ENCODE measurements at places on chromosomes 4 and X.
A peak's percentile ranks its signal among the peaks of the same experiment; 100 is the strongest.

GRCh38 chrX:105694839-105695238 lies 127.5 kb upstream of the NRK start:
- DNase-seq: no peak

GRCh38 chrX:134144231-134144630 lies 92.8 kb upstream of the CCDC160 start:
- peak; percentile 24 for DNase-seq

- DNase-seq: no peak
These were observed 977.0 kb downstream of the FSTL5 start for GRCh38 chr4:161186750-161187149.

DNA sequence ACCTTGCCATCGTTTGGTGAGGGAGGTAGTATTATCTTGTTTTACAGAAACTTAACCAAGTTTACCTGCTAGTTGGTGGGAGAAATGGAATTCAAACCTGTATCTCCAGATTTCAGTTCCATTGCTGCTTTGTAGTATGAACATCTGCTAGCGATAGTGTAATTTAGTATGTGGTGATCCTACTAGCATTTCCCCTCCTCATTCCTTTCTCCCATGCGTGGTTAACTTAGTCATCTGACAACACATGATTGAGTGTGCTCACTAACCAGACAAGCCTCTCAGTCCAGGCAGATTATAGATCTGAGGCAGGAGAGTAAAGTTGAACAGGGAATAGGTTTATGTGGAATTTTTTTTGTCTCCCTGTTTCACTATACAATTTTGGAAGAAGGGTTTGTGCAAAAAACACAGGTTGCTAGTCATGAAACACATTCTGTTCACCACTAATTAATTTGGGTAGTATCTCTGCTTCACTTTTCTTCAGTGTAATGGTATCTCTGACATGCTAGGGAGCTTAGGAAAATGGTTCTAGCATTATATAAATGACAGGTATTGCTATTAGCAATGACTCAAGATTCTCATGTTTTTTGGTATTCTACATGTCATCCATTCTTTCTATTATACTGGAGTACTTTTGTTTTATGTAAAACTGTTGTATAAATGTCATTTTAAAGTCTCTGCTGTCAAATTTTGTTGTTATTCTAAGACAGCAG lies 21.7 kb downstream of the RBPJ start:
- DNase-seq: no peak

- DNase-seq: no peak
These were observed 60.1 kb downstream of the SEPTIN11 start for GRCh38 chr4:77009511-77010115.

DNA sequence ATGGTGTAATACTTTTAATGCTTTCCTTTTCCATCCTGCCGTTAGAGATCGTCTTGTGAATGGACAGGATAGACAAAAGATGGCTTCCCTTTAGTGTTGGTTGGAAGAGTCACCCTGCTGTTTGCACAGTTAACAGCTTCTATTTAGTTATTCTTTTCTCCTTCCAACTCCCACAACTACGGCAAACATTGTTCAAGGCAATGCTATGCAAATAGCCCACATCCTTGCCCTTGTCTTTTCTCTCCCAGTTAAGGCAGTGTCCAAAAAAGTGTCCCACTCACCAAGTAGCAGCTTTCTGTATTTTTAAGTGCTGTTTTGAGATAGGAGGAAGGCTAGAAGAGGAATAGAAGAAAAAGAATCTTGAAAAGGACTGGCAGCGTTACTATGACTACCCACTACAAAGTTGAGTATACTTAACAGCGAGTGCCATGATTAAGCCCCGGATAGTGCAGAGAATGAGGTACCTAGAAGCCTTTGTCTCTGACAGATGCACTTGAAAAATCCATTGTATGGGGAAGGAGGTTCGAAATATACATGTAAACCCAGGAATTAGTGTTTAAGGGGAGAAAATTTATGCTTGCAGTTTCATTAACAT lies 12.1 kb upstream of the RUFY3 start:
- DNase-seq: no peak

DNA sequence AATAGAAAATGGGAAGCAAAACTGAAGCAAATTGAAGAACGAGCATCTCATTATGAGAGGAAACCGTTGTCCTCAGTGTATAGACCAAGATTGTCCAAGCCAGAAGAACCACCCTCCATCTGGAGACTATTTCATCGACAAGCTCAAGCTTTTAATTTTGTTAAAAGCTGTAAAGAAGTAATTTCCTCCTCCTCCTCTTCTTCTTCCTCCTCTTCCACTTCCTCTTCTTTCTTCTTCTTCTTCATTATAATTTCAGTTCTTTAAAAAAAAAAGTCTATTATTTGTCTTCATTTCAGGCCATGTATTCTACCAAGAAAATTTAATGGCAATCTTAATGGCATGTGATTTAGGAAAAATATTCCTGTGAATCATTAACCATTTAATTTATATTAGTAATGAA lies 7.6 kb downstream of the PRIMPOL start:
- no peak for DNase-seq

- peak; percentile 70 for DNase-seq
These were observed 13.5 kb downstream of the NSUN7 start for GRCh38 chr4:40763228-40763716.

DNA sequence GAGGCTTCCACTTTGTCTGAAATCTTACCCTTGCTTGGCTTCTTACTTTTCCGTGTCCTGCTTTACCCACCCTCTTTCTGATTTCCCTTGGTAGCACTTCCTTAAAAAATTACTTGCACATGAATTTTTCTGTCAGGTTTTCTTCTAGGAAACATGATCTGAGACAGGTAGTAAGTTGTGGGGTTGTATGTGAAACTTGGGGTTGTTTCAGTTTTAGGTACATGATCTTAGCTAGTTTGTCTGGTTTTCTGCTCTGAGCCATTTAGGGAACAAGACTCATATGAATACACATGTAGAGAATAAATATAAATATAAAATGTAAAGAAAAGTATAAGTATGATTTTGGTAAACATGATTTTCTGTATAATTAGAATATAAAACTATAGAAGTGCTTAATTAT lies 17.4 kb upstream of the ARMCX2 start:
- DNase-seq: no peak

GRCh38 chr4:129393976-129394375 lies 298.0 kb downstream of the C4orf33 start:
- DNase-seq: no peak

GRCh38 chrX:126339928-126340327 lies 173.8 kb upstream of the DCAF12L2 start:
- DNase-seq: no peak

DNA sequence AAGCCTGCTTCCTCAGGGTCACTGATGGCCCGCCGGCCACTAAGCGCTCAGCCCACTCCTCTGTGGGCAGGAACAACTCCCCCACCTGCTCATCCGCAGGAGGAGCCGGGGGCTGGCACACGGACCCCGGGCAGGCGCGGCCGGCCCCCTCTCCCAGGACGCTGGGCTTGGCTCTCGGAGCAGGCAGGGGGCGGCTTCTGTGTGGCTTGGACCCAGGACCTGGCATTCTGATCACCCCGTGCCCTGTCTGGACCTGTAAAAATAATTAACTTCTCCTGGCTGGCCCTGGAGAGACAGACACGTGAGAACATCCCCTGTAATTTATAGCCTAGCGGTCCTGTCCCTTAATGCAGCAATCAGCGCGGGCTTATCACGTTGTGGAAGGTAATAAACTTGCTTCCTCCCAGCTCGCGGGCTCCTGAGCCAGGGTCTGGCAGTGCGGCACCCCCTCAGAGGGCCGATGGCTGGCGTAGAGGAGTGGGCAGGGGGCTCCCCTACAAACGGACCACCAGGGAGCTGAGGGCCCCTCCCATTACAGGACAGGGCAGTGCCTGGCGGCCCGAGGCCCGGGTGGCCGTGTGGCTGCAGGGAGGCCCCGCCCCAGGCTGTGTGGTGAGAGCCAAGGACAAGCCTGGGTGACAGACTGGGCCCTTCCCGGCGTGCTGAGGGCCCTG lies 84.5 kb upstream of the NKX1-1 start:
- no peak for DNase-seq

DNA sequence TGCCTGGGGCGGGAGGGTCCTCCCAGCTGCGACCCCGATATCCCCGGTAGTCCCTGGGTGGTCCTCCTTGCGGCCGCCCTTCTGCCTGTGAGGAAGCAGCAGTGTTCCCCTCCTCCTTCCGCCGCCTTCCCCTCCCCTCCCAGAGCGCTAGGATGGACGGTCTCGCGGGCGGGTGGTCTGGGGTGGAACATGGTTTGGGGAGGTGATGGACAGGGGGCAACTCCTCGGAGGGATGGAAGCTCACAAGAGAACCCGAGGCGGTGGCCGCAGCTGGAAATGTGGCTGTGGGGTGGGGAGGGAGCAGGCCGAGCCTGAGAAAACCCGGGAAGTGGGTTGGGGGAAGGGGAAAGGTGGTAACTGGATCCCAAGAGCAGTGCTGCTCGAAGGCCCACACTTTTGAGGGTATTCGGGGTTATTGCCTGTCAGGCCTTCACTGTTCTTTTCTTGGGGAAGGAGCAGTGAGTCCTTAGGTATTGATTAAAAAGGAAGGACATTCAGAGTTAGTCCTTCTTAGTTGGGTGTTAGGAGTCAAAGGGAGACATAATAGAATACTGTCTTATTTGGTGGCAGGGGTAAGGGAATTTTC lies 581 bp downstream of the UBE2K start:
- DNase-seq: no peak

- DNase-seq: no peak
These were observed 506.7 kb downstream of the BCOR start for GRCh38 chrX:39591099-39591498.

- no peak for DNase-seq
These were observed 323.9 kb upstream of the CASK start for GRCh38 chrX:42247241-42247640.

- DNase-seq: no peak
These were observed 75.0 kb upstream of the GNPDA2 start for GRCh38 chr4:44801384-44801783.

DNA sequence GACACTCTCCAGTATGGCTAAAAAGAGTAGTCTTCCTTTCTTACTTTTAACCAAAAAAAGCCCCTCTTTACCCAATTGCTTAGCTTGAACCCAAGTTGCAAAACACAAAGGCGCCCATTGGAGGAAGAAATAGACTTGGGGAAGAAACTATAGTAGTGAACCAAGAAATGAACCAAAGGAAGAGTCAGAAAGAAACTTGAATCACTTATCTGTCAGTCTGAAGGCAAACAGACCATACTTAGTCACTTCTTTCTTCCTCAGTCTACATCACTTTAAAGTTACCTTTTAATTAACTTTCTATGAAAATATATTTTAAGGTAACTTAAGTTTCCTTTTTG lies 161.4 kb upstream of the GIMD1 start:
- DNase-seq: no peak

DNA sequence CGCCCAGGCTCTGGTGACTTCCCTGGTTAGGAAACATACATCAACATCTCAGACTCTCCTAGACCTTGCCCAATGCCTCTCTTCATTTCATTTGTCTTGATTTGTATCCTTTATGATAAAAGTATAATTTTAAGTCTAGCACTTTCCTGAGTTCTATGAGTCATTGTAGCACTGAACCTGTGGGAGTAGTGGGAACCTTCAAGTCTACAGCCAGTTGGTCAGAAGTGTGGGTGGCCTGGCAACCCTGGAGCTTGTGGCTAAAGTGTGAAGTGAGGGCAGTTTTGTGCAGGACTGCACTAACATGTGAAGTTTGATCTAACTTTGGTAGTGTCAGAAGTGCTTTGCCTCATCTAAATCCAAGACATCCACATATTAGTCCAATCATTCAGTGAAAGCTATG lies 259.3 kb upstream of the IGFBP7 start:
- no peak for DNase-seq

DNA sequence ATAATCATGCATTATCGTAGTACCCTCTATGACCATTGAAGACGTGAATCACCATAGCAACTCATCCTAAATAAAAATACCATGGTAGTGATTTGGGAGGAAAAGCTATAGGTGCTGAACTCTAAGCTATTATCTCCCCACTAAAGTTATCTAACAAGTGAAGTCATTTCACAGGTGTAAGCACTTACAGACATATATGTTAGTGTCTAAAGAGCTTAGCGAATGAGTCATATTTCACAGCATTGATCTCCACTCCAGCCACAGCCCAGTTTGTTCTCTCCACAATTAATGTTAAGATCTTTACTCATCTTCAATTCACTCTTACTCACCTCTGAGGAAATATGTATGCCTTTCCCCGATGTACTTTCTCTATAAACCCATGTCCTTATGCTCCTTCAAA lies 57.0 kb downstream of the DCAF8L1 start:
- no peak for DNase-seq

DNA sequence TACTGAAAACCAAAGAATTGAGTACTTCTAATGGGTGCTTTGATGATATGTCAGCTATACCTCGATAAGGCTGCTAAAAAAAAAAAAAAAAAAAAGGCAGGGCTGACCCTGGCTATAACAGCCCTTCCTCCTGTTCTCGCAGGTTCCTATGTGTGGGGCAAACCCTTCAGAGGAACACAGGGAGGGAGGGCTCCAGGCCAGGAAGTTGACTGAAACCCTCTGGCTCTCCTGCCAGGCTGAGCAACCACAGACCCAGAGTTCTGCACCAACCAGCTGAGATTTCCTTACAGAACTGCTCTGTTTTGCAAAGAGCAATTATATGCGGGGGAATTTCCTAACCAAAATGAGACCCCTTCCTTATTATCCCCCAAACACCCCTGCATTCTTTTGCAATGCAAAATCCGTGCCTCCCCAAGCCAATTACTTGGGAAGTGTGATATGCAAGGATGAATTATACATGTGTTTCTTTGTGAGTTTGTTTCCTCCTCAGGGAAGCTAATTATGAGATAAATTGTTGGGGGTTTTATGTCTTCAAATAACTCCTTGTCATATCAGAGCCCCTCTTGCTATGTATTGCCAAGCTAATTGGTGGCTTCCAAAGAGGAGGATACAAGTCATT lies 45.6 kb downstream of the PDHA1 start:
- no peak for DNase-seq

- no peak for DNase-seq
These were observed 60.9 kb upstream of the SORBS2 start for GRCh38 chr4:185872747-185873380.

DNA sequence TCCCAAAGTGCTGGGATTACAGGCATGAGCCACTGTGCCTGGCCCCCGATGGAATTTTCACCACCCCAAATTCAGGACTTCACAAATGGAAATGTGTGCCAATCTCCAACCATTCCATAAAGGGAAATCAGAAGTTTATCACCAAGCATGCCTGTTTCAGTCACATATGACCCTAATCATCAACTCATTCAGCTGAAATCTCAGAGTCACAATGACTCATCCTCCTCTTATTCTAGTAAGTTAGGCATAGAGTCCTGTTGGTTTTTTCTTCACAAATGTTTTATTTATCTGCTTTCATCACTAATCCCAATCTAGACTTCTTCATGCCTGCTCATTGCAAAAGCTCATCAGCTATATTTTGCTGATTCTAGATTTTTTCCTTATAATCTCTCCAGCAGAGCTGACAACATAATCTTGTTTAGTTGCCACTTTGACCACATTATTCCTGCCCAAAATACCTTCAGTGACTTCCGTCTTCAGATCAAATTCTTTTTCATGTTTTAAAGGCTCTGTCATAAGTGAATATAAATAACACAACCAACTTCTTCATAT lies 83.3 kb downstream of the SLC7A11 start:
- DNase-seq: no peak

Measured in GM10248 (cell line).